Right kidney (tissue), 9 donors: ENCODE measurements at places on chromosomes 13 and 19.

DNA sequence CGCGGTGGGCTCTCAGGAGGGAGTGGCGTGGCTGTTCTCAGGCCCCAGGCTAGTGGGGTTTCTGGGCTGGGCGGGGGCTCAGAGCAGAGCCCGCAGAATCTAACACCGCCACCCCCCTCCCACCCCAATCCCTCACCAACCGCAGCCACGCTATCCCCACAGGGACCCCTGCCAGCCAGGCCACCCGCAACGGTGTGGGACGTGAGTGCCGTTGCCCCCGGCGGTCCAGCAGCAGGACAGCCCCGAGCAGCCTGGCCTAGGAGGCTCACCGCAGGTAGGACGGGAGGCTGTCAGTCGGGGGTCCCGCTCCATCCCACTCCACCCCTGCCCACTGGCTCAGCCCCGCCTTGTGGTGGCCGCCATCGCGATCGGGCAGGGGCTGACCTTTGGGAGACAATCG is at the start of gene NTN5:
NTN5 (minus strand) TSS at position 24 of the 400 bp plus-strand sequence. CDS start 2,031 bp downstream, outside the sequence.
- no peak for DNase-seq

- no peak for DNase-seq
Observed at GRCh38 chr19:55699221-55699620, 24.2 kb downstream of the EPN1 start.

- no peak for DNase-seq
Observed at GRCh38 chr13:87827479-87827878, 156.3 kb downstream of the SLITRK5 start.

DNA sequence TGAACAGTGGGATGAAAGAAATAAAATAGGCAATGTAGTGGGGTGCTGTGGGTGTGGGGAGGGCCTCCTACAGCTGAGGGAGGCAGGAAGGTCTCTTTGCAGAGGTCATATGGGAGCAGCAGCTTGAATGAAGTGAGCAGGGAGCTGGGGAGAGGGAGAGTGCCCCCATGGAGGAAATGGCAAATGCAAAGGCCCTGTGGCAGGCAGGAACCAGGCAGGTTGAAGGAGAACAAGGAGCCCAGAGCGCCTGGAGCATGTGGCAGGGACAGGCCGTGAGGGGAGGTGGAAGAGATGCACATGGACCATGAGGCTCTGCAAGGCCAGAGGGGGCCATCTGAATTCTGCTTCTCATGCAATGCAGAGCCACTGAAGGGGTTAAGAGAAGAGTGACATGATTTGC is 191.8 kb downstream of the URI1 start:
- DNase-seq: no peak

DNA sequence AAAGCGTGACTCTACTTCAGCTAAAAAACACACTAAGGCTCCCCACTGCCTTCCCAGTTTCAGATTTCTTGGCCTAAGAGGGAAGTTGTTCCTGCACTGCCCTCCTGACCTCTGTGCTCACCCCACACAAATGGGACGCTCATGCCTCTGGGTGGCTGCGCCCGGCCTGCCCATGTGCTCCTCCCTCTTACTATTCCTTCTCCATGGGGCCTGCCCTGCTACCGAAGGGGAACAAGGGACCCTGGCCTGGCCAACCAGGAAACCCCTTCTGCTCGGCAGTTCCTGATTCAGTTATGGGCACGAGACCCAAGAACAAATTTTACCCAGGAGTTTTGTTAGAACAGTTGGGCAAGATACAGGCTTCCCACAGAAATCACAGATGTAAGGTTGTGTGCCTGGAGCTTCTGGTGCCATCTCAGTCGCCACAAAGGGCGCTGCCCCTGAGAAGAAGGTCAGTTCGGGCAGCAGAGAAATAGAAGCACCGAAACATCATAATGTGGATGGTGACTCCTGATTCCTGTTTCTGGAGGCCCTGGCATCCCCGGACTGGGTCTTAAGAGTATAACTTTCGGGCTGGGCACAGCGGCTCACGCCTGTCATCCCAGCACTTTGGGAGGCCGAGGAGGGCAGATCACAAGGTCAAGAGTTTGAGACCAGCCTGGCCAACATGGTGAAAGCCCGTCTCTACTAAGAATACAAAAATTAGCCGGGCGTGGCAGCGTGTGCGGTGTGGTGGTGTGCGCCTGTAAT is 5.4 kb upstream of the PLPP2 start:
- DNase-seq: no peak

DNA sequence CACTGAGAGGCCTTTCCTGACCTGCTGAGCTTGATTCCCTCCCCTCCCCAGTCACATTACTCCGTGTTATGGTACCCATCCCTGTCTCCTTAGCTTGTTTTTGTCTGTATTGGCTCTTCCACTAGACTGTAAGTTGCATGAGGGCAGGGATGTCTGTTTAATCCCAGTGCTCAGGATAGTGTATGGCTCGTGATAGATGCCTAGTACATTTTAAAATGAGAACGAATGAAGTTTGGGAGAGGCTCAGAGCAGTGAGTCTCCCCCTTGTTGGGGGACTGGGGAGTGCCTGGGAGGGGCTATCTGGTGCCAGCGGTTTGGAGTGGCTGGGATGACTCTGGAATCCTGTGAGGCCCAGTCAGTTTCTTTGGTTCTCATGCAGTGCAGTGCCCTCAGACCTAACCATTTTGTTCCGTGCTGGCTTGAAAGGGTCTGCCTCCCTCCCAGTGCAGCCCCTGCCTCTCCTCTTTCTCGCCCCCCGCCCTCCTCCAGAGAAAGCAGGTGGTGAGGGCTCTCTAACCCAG is 35.5 kb downstream of the ACTN4 start:
- DNase-seq: no peak

- no peak for DNase-seq
Observed at GRCh38 chr19:46384396-46384795, 29.0 kb downstream of the CCDC8 start.

DNA sequence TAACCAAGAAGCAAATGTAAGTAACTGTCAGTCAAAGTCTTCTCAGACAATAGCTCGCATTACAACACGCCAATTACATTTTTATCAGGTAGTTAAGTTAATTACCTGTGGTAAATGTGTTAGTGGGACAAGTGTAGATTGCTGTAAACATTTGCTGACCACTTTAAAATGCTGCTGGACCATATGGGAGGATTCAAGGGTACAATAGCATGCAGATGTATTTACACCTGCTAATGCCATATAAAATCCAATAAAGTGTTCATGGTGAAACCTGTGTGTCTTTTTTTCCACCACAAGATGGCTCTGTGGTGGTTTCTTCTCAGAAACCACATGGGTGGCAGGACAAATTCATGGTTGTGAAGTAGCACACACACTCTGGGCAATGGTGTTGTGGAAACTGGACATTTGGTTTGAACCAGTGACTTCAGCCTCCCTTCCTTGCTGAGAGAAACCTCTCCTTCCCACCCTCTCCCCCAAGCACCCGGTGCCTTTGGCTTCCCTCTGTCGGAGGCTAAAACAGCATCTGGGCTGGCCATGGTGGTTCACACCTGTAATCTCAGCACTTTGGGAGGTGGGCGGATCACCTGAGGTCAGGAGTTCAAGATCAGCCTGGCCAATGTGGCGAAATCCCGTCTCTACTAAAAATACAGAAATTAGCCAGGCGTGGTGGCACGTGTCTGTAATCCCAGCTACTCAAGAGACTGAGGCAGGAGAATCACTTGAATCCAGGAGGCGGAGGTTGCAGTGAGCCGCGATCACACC is 18.1 kb upstream of the GTF3A start:
- DNase-seq: no peak

DNA sequence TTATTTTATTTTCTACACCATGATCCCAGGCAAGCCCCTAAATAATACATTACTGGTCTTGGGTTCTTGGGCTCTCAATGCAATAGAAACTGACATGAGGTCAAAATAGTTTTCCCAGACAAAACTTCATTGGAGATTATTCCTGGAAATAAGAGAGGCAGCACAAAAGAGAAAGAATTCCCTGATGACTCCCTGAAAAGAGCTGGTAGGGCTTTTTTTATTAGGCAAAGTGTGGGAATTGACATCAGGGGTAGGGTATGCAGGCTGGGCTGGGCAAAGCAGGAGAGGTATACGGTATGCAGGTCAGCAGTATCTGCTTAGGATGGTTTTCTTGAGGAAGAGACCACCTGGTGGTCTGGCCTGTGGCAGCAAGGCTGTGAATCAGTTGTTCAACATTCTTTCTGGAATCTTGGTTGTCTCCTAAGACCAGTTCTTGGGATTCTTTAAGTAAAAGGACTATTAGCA is 9.3 kb upstream of the IGFL3 start:
- no peak for DNase-seq

- DNase-seq: no peak
Observed at GRCh38 chr13:45786293-45786920, 65.1 kb downstream of the SIAH3 start.

- DNase-seq: no peak
Observed at GRCh38 chr13:40692946-40693345, 26.5 kb upstream of the FOXO1 start.

DNA sequence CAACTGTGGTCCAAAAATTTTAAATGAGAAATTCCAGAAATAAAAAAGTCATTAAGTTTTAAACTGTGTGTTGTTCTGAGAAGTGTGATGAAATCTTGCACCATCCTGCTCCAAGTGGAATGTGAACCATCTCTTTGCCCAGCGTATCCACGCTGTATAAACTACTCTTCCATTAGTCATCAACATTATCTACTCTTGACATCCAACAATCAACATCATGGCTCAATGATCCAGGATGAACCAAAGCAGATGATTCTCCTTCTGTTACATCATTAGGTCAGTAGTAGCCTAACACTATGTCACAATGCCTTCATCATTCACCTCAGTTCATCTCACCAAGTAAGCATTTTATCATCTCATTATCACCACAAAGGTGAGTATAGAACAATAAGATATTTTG is 55.3 kb downstream of the SUCLA2 start:
- DNase-seq: no peak

DNA sequence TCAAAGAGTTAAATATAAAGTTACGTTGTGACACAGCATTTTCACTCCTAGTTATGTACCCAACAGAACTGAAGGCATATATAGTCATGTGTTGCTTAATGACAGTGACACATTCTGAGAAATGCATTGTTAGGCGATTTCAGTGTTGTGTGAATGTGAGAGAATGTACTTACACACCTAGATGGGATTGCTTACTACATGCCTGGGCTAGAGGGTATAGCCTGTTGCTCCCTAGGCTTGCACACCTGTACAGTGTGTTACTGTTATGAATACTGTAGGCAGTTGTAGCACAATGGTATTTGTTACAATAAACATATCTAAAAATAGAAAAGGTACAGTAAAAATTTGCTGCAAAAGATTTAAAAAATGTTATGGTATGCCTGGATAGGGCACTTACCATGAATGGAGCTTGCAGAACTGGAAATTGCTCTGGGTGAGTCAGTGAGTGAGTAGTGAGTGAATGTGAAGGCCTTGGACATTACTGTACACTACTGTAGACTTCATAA is 89.2 kb downstream of the DHRS12 start:
- no peak for DNase-seq
